ENCODE measurements at places on chromosomes 12 and 14. TPM values are rescaled to one million over a fixed set of nuclear protein-coding genes. Genes with fewer than 3 reads are reported as not detected.

Gene ACVRL1
- 18.0 TPM for total RNA-seq

Gene LTA4H
- 79.9 TPM for total RNA-seq

Gene IL25
- not detected for total RNA-seq

Gene FGF23
- total RNA-seq: not detected

Gene KCNC2
- 0.43 TPM for total RNA-seq

Gene GUCY2C
- total RNA-seq: not detected

Gene CACNA2D4
- 0.97 TPM for total RNA-seq

Gene UNG
- total RNA-seq: 31.5 TPM

Gene MYF6
- total RNA-seq: not detected

Gene LMNTD1
- not detected for total RNA-seq

Gene SLCO1A2
- total RNA-seq: 0.32 TPM

Gene IL23A
- total RNA-seq: not detected

Gene OR10A7
- not detected for total RNA-seq

- DNase-seq: peak; percentile 63
Measured at GRCh38 chr12:2231011-2231595, 178.3 kb downstream of the CACNA1C start.

DNA sequence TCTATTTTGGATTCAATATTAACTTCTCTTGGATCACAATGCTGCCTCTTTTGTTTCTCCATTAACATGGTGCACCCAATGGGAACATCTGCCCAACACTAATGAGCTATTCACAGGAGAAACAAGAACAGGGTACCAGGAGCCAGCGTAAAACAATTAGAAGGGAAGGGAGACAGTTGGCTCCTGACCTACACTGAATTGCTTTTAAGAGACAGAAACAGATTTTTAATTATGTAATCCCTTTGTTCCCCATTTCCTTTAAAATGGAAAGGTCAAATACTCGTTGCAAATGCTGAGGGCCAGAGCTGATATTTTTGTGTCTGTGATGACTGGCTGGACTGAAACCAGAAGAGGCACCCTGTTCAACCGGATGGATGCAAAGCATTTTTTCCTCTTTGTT lies 108.3 kb downstream of the SEC23A start:
- DNase-seq: no peak

GRCh38 chr12:42370013-42370412 lies 44.0 kb downstream of the PPHLN1 start:
- DNase-seq: no peak

GRCh38 chr12:4449851-4450221 lies 4.2 kb upstream of the FGF6 start:
- no peak for DNase-seq

- DNase-seq: no peak
Measured at GRCh38 chr14:32434880-32435279, 105.8 kb downstream of the AKAP6 start.

- DNase-seq: no peak
Measured at GRCh38 chr12:121838126-121838525, 20.5 kb downstream of the HPD start.

DNA sequence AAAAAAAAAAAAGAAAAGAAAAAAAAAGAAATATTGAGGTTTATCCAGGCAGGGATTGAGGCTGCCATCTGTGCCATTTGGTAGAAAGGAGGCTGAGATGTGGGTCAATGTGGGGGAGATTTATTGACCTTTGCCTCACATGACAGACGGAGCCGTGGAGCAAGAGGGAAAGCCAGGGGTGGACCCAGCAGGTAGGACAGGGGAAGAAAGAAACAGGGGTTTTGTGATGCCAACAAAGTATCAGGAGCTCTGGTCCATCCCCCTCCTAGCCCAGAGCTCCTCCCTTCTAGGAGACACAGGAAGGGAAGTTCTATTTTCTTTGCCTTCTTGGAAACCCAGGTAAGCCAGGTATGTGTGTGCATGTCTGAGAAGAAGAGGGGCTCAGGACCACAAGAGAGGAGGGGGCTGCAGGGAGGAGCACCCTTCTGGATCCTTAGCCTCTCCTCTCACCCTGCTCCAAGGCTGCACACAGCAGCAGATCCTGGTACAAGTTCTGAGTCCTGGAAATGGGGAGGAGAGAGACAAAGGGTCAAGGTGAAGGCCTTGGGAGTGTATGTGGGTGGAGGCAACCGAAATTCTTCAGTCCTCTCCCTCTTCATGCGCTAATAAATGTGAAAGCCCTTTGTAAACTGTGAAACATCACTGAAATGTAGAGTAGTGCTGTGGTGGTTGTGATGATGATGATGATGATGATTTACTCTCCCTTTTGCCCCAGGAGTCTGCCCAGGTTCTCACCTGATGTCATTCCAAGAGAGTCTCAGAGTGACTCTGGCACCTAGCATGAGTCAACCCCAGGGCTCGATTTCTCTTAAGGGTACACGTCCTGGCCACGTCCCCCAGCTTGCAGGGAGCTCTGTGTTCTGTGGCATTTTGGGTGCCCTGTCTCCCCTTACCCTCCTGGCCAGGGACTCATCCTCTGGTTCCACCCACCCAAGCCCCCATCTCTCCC lies 26.3 kb downstream of the ZFP36L1 start:
- DNase-seq: no peak

DNA sequence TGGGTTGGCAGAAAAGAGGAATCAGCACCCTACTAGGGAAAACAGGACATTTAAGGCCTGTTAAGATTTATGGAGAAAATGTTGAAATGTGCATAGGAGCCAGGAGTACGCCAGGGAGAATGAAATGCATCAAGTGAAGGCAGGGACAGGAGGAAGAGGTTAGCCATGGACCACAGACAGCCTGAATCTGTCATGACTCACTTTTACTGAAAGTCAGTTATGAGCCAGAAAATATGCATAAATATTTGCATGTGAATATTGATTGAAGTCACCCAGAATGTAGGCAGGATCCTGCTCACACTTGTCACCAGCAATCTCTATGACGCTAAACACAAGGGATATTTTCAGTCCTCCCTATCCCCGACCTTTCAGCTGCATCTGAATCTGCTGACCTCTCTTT lies 25.1 kb upstream of the CDK17 start:
- peak; percentile 98 for DNase-seq

DNA sequence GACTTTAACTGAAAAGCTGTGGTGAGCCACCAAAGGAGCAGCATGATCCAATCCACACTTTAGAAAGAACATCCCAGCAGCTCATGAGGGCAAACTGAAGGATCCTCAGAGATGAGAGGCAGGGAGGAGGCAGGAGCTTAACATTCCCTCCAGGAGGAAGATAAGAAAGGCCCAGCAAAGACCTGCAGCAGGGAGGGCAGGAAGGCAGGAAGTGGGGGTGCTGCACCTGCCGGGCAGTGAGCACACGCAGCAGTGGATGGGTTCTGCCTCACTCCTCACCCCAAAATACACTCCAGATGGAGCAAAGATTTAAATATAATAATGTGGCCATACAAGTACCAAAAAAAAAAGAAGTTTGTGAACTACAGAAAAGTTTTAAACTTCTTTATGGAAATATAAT lies 48.4 kb downstream of the GCH1 start:
- no peak for DNase-seq

DNA sequence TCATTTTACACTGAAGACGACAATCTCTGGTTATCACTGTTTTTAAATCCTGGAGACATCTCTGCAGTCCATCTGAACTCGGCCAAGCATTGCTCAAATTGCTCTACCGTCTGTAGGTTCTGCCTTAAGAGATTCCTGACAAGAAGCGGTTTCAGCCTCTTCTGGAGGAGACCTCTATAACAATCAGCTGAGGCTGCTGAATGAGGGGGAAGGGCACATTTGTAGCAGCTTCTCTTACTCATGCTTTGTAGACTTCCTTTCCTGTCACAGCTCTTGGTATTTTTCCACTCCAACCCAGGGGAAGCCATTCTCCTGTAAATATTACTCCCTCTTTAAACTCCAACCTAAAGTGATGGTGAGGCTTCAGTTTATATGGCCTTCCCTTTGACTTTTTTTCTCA lies 3.0 kb downstream of the ARG2 start:
- DNase-seq: peak; percentile 93

DNA sequence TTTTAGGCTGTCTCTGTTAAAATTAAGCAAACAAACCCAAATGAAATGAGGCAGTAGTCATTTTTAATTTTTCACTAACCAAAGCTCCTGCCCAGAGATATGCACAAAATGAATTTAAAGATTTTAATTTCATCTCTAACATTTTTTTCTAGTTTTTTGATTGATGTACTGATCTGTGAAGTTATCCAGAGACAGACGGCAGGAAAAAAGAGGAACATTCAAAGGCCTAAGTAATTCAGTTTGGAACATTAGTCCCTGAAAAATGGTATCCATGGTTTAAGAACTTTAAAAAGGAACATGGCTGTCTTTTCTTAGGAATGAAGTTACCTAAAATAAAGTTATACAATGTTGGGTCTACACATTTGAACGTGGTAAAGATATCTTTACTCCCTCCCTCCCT lies 498.8 kb upstream of the LMO3 start:
- no peak for DNase-seq

DNA sequence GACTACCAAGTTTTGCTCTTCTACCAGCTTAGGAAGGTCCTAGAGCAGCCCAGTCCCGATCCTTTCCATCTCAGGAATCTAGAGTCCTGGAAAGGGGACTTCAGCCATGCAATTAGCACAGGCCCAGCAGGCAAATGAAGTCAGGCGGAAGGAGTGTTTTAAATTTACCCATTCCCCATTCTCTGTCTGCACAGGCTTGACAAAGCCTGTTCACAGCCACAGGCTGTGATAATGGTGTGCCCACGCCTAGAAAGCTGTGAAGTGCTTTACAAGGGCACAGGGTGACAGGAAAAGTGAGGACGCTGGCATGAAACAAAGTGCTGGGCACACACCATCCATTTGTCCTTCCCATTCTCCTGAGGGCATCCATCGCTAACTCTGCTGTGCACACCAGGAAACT lies 79.0 kb downstream of the PITPNM2 start:
- DNase-seq: no peak

GRCh38 chr14:93712079-93712837 lies 76.0 kb downstream of the PRIMA1 start:
- no peak for DNase-seq

DNA sequence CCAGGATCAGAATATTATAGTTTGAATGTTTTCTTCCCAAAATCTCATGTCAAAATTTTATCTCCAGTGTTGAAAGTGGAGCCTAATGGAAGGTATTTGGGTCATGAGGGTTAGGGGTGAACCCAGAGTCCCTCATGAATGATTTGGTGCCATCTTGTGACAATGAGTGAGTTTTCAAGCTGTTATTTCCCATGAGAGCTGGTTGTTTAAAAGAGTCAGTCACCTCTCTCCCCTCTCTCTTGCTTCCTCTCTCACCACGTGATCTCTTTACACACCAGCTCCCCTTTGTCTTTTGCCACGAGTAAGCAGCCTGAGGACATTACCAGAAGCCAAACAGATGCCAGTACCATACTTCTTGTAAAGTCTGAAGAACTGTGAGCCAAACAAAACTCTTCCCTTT lies 561.6 kb downstream of the RERGL start:
- no peak for DNase-seq

DNA sequence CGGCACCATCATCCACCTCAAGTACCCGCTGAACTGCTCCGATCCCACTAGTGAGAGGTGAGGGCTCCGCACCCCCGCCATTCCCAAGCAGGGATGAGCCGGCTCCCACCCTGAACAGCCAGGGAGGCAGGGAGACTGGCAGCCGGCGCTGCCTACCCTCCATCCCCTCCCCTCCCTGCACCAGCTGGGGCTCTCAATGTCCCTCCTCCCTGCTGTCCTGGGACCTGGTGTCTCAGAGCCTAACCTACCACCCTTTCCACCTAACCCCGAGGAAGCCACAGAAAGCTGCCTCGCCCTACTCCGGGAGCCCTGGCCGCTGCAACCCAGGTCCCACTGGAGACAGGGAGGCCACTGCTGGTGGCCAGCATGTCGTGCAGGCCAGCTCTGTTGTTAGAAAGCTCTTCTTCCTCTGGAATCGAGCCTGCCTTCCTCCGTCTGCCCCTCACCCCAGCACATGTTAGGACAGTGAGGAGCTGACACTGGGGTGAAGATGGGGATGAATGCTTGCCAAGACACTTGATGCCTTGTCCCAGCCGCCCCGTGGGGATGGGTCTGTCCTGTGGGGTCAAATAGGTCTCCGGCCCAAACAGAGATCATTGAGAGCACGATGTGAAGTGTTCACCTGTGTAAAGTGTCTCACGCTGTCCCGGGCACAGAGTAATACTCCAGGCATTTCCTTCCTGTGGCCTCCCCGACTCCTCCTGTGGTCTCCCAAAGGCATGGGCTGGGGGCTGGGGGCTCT lies 1.1 kb downstream of the PTPN6 start:
- no peak for DNase-seq

- peak; percentile 25 for DNase-seq
Measured at GRCh38 chr12:65364046-65364445, 85.6 kb downstream of the MSRB3 start.

GRCh38 chr12:106633451-106633823 lies 50.6 kb downstream of the RFX4 start:
- DNase-seq: no peak

- no peak for DNase-seq
Measured at GRCh38 chr14:61690039-61690438, 5.3 kb upstream of the HIF1A start.

DNA sequence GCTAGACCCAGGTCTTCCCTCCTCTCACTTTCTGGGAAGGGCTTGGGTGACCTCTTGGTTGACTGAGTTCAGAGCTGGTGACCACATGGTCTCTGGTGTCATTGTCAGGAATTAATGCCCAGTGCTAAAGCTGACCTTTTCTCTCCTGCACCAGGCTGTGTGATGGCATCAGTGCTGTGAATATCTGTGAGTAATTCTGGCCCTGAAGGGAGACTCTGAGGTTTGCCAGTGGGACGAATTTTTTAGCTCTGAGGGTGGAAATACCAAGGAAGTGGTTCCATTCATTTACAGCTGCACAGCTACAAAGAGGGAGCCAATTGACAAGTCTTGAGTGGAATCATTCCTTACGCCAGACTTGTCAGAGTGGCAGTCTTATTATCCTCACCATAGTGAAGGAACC lies 6.2 kb upstream of the KRT86 start:
- DNase-seq: no peak

DNA sequence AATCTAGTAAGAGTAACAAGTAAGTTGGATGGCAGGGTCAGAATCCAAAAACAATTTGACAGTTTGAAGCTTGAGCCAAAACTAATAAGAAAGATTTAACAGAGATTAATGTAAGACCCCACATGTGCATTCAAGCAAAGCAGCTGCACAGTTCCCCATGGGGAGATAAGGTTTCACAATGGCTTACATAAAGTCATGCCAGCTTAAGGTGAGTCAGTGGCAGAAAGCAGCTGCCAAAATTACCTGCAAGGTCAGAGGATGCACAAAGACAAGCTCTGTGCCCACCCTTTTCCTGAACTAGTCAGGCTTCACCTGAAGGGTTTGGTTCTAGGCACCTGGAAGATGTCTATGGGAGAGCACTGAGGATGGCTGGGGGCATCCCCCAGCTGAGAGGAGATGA lies 36.6 kb upstream of the KRT77 start:
- DNase-seq: no peak

- DNase-seq: no peak
Measured at GRCh38 chr12:132498931-132499330, 9.0 kb downstream of the FBRSL1 start.

GRCh38 chr14:38000340-38000739 lies 207.4 kb upstream of the SSTR1 start:
- DNase-seq: no peak

- DNase-seq: no peak
Measured at GRCh38 chr14:73726025-73726961, 12.1 kb upstream of the PNMA1 start.

Data from fibroblast of villous mesenchyme (primary cell).